ENCODE measurements at places on chromosomes 1 and 21.

- DNase-seq: no peak
Observed at GRCh38 chr1:51799372-51799771, 79.2 kb downstream of the NRDC start.

- DNase-seq: no peak
Observed at GRCh38 chr1:100394285-100394684, 42.0 kb downstream of the CDC14A start.

DNA sequence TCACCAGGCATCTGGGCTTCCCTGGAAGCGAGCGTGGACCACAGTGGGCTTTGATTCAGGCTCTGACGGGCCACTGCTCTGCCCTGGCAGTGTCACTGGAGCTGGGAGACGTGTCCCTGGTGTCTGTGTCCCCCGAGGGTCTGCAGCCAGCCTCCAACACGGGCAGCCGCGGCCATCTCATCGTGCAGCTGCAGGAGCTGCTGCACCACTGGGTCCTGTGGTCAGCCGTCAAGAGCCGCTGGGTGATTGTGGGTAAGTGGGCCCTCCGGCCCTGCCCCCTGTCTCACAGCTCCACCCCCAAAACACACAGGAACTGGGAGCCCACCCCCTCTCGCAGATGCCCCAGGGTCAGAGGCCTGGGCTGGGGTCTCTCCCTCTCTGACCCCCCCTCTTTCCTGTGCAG lies 40.7 kb downstream of the DISP3 start:
- DNase-seq: no peak

DNA sequence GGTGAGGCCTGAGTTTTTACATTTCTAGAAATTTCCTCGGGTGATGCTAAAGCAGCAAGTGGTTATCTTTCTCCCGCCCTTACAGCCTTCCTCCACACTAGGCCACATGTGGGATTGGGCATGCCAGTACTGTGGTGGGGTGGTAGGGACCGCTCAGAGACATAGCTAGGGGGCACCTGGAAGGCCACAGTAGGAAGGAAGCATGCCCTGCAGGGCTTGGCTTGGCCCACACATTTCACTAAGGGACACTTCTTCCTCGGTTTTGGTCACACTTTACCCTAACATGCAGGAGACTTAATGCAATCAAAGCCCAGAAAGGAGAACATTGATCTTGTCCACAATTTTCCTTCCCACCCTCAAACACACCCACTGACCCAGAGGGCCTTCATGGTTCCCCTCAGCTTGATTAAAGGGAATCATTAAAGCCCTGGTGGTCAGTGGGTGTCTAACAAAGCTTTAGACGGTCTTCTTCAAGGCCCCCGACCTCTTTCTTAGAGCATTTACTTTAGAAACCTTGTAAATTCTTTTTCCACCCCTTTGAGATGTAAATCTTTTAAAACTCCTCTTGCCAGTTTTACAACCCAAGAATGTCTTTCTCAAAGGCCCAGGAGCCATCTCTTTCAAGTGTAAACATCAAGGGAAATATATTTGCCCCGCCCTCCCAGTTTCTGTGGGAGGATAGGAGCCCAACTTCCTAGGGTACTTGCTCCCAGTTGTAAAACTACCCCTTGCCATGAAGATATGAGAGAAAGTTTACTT lies 246.4 kb upstream of the PTBP2 start:
- DNase-seq: no peak

DNA sequence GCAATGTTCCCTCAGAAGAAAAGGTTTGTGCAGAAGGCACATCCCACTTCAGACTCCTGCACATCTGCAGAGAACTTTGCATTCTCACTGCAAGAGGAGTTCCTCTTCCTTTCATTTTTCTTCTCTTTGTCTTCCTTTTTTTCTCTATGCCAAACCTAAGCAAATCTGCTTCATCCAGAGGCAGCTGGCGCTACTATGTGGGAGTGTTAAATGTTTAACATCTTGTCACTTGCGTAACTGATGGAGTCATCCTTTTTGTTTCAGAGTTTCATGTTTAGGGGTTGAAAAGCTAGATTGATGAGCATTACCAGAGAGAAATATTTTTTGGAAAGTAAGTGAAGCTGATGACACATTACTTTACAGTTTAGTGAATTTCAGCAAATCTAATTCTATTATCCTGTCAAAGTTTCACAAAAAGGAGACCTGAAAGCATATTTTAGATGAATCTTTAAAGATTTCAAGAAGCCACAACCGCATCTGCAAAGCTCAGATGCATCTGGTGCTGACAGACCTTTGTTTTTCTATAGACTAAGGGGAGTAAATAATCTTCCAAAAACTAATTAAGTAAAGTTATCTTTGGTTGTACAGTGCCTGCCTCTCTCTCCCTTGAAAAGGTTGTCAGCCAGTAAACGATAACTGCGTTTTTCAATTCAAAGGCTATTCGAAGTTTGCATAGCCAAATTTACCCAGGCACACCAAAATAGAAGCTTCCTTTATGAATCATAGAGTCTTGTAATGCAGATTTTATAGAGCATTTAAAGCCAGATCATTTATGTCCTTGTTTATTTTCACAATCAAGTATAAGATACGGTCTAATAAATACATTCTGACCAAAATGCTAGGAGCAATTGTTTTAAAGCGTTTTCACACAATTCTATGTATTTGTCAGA lies 1.2 kb upstream of the LRRC53 start:
- DNase-seq: no peak

DNA sequence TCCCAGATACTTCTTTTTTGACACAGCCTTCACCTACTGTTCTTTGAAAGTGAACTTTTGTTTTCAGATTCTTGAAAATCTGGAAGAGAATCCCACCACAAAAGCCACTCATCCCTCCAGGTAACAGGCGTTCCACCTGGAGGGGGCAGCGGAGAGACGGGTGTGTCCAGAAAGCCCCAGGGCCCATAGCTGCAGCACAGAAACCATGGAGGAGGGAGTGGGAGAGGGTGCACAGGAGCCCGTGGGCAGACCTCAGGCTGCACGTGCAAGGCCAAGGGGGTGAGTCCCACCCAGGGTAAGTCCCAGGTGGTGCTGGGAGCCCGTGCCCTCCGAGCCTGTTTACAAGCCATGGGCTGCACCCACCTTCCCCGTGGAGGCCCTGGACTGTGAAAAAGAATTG lies 86.5 kb downstream of the PSMG1 start:
- DNase-seq: no peak

DNA sequence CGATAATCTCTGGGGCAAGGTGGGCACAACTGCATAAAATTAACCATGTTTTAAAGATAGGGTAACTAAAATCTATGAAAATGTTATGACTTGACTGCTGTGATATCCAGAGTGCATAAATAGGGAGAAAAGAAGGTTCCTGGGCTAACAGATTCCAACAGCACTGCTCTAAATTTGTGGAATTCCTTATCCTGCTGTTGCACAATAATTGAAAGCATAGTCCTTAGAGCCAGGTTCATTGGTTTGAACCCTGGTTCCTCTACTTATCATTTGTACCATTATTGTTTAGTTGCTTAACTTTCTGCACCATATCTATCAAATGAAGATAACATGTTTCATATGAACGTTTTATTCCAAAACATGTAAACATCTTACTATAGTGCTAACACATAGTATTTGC lies 219.0 kb downstream of the NUF2 start:
- no peak for DNase-seq

- DNase-seq: no peak
Observed at GRCh38 chr1:185646202-185646683, 87.9 kb upstream of the HMCN1 start.

- DNase-seq: no peak
Observed at GRCh38 chr1:106055855-106056254, 1000.6 kb upstream of the PRMT6 start.

- no peak for DNase-seq
Observed at GRCh38 chr21:22311741-22312462, 1313.7 kb downstream of the NCAM2 start.

DNA sequence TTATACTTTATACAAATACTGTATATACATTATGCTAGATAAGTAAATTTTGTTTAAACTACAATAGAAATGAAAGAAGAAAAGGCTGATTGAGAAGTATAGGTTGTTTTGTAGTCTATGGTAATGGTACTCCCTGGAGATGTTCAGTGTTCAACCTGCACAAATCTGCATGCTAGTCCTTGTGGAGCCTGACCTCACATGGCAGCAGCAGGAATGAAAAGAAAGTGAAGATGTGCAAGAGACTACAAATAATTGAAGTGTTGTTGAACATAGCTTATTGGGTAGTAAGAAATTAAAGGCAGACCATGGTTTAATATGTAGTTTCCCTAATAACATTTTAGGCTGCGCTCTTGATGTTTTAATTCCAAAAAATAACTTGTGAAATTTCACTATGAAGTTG lies 201.2 kb downstream of the TGFB2 start:
- no peak for DNase-seq

DNA sequence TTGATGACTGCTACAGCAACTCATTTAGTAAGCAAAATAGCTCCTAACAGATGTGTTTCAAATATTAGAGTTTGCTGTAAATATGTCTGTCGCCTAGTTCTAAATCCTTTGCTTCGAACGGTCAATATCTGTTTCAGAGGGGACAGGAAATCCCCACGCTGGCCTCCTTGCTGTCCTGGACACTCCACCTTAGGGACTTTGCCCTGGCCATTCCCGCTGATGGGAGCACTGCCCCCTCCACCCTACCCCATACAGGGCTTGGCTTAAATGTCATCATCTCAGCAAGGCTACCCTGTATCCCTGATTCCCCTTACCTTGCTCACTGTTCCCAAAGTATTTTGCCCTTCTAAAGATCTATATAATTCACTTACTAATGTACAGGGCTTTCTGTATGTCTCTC lies 86.1 kb upstream of the HIVEP3 start:
- no peak for DNase-seq

DNA sequence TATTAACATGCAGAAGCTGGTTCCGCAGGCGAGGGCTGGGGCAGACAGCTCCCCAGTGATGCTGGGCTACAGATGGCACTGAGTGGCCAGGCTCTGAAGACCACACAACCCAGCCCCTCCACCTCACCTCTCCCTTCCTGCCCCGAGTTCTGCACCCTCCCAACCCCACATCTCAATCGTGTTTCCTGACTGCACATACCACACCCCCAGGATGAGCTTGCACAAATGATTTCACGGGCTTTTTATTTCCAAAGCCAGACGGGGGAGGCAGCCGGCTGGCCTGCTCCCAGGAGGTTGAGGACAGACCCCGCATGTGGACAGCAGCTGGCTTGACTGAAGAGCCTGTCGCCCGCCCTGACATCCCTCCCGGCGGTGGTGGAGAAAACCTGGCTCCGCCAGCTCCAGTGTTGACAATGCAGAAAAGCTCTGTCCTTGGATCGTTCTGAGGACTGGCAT lies 21.4 kb upstream of the ALDH4A1 start:
- DNase-seq: peak; percentile 45

- DNase-seq: no peak
Observed at GRCh38 chr1:243470502-243470901, 214.7 kb downstream of the SDCCAG8 start.

- no peak for DNase-seq
Observed at GRCh38 chr1:178497903-178498478, 1.2 kb upstream of the CLEC20A start.

DNA sequence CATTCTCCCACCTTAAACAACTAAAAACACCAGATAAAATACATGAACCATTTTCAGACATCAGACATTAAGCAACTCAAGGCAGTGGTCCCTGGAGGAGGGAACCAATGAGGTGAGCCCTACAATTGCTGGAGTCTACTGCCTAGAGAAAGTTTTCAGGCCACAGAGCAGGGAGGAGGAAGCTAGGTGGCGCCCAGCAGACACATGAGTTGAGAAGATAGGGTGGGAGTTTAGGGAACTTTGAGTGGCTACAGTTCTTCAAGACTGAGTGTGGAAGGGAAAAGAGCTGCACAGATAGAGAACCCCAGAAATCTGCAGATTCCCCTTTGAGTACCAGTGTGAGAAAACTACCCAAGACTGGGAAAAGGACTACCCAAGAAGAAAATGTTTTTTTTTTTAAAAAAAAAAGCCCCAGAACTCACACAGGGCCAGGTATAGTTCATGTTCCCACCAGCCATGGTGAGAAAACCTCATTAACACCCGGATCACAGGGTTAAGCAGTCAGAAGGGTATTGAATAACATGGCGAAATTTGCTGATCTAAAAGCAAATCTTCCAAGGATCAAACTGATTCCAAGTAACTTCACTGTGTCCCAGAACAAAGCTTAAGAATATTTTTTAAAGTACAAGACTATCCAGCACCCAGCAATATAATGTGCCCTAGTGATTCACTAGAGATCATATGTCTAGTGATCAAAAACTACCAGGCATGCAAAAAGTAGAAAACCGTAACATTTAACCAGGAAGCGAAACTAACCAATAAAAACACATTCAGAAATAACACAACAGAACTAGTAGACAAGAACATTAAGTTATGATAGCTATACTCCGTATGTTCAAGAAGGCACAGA lies 12.0 kb downstream of the ALDH9A1 start:
- no peak for DNase-seq

- DNase-seq: no peak
Observed at GRCh38 chr1:91505086-91505485, 4.4 kb downstream of the CDC7 start.

DNA sequence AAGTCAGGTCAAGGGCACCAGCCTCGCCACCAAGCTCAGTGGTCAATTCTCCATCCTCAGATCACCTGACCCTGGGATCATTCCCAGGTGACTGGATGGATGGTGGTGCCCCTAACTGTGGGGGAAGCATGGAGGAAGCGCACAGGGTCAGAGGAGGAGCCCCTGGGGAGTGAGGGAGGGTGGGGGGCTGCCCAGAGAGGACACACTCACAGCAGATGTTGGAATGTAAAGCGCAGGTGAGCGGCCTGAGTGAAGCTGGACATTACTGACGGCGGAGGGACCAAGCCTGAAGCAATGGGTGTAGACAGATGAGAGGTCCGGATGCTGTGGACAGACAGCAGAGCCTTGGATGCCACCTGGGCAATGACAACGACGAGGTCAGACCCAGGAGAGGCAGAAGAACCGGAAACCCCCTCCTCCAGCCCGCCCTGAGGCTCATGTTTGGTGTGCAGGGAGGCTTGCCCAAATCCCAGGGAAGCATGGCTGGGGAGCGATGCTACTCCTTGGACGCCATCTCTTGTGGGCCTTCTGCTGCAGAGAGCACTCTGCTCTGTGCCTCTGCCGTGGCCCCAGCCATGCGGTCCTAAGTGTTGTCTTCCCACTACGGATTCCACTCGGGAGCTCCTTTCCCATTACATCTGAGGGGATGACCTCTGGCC lies 5.7 kb upstream of the CPLANE2 start:
- DNase-seq: no peak

DNA sequence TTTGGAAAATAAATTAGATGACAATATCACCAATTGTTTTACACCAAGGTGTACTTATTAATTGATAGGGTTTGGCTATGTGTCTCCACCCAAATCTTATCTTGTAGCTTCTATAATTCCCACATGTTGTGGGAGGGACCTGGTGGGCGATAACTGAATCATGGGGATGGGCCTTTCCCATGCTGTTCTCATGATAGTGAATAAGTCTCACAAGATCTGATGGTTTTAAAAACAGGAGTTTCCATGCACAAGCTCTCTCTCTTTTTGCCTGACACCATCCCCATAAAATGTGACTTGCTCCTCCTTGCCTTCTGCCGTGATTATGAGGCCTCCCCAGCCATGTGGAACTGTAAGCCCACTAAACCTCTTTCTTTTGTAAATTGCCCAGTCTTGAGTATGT lies 131.0 kb upstream of the LMO4 start:
- no peak for DNase-seq

- no peak for DNase-seq
Observed at GRCh38 chr1:78072216-78072615, 26.4 kb downstream of the GIPC2 start.

Data from left ventricle myocardium inferior (tissue), 1 donor.